ENCODE measurements at places on chromosomes 3 and 15.

GRCh38 chr3:9211155-9211950 is 38.1 kb downstream of the SRGAP3 start:
- ATAC-seq: peak; percentile 73

GRCh38 chr3:31575448-31575847 is 42.7 kb downstream of the STT3B start:
- ATAC-seq: no peak

GRCh38 chr15:42171795-42172194 is 15.4 kb upstream of the PLA2G4F start:
- no peak for ATAC-seq

DNA sequence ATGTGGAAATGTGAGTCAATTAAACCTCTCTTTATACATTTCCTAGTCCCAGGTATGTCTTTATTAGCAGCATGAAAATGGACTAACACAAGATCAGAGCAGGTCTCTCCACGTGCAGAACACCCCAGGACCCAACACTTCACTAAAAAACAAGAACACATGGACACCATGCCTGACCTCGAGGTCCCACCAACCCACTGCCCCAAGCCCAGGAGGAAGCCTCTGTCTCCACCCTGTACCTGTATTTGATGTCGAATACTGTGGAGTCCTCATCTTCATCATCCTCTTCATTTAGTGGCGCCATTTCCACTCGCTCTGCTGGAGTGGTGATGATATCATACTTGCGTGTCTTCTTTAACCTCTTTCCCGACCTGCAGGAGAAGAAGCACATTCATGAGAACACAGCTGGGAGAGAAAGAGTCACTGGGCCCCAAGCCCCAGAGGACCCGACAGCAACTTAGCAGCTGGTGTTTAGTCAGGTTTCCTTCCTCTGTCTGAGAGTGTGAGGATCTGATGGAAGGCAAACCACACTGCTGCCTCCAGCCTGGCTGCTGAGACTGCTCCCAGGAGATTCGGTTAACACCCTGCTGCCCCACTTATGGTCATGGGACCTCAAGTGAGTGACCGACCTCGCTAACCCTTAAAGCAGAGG is 25.5 kb downstream of the FAM174B start:
- no peak for ATAC-seq

GRCh38 chr15:25022233-25022632 is 67.4 kb downstream of the SNRPN start:
- no peak for ATAC-seq

DNA sequence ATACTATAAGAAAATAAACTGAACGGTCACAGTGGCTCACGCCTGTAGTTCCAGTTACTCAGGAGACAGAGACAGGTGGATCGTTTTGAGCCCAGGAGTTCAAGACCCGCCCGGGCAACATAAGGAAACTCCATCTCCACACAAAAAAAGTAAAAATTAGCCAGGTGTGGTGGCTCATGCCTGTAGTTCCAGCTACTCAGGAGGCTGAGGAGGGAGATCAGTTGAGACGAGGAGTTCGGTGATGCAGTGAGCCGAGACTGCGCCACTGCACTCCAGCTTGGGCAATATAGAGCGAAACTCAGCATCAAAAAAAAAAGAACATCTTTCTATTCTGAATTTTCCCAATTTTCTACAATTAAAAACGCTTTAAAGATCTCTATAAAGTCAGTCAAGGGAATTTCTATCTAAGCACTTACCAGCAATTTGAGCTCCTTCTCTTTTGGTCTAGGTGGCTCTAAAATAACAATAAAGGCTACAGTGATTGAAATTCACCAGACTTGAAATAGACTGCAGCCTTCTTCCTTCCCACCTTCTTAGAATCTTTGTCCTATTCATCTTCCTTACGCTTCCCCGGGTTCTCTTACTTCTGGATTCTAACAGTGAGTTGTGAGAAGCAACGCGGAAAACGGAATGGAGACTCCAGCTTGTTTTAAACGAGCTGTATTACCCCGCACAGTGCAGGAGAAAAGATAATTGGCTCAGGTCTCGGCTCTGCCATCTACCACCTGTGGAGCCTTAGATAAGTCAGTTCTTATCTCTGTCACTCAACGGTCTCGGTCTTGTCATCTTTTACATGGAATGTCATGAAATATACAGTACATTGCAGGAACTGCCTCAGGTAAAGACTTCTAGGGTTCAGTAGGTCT is 812 bp upstream of the SEC62 start:
- peak; percentile 6 for ATAC-seq

DNA sequence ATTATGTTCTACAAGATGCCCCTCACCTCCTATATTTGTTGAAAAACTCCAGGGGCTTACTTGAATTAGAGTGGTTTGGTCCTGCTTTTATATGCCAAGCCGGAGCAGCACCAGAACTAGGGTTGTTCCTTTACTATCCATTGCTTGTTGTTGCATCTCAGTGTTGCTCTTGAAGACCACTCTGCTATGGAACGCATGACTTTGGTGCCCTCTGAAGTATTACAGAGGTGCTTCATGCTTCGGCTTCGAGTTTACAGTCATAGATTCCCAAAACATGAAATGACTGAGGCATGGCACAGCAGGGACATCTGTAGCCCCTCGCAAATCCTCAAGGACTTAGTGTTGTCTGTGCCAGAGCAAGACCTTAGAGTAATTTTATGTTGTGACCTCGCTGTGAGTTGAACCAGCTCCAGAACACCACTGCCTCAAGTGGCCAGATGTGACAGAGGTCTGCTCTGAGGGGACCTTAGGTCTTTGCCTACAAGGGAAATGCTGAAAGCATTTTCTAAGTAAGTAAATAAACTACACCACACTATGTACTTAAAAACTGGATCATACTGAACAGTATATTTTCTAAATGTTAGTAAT is 67.2 kb upstream of the SIAH2 start:
- ATAC-seq: peak; percentile 26

DNA sequence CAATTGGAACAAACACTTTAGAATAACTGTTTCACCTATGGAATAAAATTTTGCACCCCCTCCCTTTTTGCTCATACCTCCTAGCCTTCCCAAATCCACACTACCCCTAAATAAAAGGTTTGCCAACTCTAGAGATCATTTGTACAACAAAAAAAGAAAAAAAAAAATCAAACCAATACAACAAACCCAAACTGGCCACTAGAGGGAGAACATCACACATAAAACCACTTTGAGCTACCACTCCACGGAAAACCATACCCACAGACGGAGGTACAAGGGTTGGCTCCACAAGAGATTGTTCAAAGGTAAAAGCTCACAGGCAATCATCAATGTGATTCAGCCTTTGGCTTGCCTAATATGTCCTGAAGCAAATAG is 47.6 kb downstream of the SETMAR start:
- peak; percentile 81 for ATAC-seq

DNA sequence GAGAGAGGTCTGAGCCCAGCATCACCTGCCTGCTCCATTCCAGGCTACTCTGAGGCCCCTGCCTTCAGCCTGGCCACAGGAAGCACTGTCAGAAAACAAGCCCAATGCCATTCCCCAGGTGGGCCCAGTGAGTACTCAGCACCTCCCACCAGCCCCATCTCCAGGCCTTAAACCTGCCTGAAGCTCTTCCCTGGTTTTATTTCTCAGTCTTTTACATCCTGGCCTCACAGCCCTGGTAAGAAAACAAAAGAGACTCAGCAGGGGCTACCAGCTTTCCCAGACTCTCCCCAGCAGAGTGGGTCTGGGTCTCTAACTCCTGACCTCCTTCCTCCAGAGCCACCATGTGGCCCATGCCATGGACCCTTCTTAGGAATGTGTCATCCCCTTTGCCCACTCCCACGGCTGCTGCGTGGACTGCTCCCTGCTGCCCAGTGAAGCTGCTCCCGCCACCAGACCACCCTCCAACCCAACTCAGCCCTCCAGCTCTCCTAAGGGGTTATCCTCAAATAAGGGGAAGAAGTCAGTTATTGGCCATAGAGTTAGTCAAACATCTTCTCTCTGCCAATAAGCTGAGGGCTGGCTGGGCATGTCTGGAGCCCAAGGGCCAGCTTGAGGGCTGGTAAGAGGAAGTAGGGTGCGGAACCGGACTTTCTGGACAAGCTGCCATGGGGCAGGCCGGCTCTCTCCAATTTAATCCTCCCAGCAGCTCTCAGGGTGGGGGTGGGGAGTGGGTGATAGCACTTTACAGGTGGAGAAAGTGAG is 116.7 kb upstream of the LINGO1 start:
- ATAC-seq: no peak

- no peak for ATAC-seq
Observed at GRCh38 chr3:160061525-160061924, 72.9 kb downstream of the IL12A start.

- no peak for ATAC-seq
Observed at GRCh38 chr3:57627976-57628375, 30.8 kb upstream of the ARF4 start.

DNA sequence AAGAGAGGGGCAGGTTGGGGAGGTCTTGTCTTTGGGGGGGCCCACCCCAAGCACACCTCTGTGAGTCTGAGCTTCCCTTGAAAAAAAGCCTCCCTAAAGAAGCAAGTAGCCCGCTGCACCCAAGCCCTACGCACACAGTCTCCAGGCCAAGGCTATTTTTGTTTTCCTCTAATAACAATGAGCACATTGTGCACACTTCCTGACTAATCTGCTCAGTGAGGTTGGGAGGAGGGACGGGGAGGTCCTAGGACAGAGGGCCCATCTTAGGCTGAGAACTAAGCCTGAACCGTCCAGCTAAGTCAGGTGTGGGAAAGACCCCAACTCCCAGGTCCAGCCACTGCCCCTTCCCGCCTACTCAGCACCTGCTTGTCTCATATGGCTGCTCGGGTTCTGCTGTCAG is 87.2 kb downstream of the HMG20A start:
- peak; percentile 54 for ATAC-seq

DNA sequence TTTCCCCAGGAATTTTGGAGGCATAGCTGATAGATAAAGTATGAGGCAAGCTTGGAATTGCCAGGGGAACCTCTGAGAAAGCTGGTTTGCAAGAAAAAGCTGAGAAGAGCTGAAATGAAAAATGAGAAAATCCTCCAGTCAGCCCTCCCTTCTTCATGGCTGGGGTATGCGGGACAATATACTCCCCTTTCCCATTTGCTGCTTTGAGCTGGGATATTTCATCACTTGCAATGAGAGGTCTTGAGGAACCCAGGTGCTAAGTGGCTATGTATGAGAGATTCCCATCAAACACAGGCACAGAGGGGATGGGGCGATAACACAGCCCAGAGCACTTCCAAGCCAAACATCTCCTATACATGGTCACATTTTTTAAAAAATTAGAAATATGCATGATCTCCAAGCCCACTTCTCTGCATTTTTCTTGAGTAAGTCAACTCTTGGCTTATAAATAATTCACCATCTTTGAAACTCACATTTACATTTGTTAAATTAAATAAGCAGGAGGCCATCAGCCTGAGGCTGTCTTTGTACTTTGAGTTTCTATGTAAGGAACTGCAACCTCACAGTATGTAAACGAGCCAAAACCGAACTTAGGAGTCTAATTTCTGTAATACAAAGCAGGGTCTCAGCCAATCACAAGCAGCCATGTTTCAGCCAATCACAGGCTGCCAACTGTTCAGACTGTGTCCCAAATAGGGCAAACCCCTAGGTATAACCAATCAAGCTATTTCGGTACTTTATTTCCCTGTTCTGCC is 983.6 kb upstream of the NR2F2 start:
- ATAC-seq: no peak

- no peak for ATAC-seq
Observed at GRCh38 chr3:100702082-100702979, 7.0 kb upstream of the TFG start.

- ATAC-seq: no peak
Observed at GRCh38 chr3:39900462-39901002, 91.1 kb downstream of the MYRIP start.

GRCh38 chr15:50854601-50855490 is 53.6 kb upstream of the AP4E1 start:
- ATAC-seq: no peak

DNA sequence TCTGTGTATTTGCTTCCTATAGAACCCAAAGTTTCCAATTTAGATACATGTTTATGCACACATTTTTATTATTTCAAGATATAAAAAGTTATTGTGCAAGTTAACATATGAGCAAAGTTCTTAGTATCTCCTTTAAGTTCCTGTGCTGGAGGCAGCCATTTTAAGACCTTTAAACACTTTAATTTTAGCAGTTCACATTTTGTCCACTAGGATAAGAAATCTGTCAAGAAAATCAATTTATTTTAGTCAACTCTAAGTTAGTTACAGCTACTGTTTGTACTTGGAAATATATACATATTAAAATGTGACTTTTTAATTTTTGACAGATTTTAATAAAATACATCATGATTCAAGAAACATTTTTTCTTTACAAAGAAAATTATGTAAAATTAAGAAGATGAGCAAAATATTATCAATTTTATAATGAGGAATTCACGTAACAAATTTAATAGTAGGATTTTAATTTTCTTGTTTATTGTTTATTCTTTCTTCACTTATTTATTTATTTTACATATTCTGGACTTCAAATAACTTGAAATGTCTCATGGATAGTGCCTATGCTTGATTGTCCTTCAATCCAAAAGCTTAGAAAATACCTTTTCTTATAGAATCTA is 402.6 kb upstream of the GBE1 start:
- no peak for ATAC-seq

DNA sequence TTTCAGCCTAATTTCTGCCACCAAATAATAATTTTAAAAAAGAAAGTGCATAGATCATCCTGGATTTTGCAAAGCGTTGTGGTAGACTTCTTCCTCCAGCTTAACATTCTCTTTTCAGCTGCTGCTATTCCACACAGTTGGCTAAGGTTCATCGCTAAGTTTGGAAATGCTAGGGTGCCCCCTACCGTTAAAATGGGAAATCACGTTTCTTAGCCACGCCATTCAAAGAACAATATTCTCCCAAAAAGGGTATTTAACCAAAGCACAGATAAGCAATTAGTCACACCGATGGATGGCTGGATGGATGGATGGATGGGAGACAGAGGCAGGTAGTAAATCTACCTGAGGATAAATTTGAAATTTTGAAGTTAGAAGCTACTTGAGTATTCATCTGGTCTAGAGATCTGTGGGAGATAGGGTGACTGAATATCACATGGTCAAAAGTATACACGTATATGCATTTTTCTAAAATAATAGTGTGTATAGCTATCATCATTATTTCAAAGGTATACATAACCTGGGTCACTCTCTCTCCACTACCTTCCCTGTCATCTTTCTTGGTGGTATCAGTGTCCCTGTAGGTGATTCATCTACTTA is 67.2 kb downstream of the EFHB start:
- ATAC-seq: peak; percentile 87

DNA sequence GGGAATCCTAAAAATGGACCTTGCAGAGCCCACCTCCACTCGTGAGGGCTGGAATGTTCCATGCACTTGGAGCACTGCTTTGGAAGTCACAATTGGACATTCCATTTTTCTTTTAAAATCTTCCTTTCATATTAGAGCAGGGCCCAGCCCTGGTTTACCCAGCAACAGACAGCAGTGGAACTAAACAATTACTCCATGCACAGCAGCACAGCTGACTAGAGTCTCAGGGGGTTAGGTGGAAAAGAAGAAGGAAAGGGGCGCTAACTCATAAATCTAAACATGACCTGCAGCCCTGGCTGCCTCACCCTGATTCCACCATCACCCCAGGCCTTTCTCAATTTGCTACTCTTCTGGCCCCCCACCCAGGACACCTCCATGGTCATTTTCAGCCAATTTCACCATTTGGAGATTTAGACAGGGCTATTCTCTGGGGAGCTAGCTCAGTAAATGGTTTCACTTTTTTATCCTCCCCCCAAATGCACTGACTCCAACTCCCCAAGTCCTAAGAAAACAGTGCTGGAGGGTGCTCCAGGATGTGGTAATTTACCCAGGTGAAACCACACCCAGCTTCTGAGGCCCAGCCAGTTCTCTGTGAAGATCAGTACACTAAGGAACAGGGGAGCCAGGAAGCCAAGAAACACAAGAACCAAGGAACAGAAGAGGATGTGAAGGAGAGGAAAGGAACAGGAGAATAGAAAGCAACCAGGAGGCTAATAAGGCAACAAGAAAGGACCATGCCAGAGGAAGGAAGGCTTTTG is 1.6 kb upstream of the LRRC31 start:
- ATAC-seq: no peak

Data from motor neuron (in vitro differentiated cells).